Bronchus fibroblast of lung (primary cell): ENCODE measurements at places on chromosomes 12 and 14. TPM values are rescaled to one million over a fixed set of nuclear protein-coding genes. Genes with fewer than 3 reads are reported as not detected.

The DPY19L2 gene
- 1.5 and 2.5 TPM in 2 replicates for total RNA-seq

The TAS2R9 gene
- total RNA-seq = not detected in 2 replicates

The C12orf60 gene
- 1.3 and 1.8 TPM in 2 replicates for total RNA-seq

The RNASE4 gene
- total RNA-seq = 12.1 and 12.9 TPM in 2 replicates

The NEUROD4 gene
- total RNA-seq = not detected in 2 replicates

The CALM1 gene
- total RNA-seq = 230 and 258 TPM in 2 replicates

The BIN2 gene
- total RNA-seq = not detected in 2 replicates

The SMIM10L1 gene
- total RNA-seq = 5.5 and 5.7 TPM in 2 replicates

The TOMM20L gene
- total RNA-seq = not detected in 2 replicates

The PZP gene
- not detected in 2 replicates for total RNA-seq

The LRRC10 gene
- not detected in 2 replicates for total RNA-seq
